ENCODE measurements at places on chromosomes 2 and 18.

DNA sequence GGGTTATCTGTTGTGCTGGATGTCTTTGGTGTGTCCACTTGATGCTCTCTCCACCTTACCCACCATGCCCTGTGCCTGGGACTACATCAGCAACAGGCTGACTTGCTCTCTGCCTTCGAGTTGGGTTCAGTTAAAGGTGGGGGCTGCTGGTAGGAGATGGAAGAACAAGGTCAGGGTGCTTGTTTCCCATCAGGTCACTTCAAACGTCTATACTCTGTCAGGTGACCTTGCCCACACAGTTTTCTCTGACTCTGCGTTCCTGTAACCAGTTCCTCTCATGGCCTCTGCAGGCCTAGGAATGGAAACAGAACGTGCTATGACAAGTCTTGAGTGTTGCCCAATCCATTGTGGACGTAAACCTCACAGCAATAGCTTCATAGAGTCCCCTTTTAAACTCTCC is 38.4 kb upstream of the PAPOLG start:
- DNase-seq: no peak

GRCh38 chr2:16978301-16978700 is 312.7 kb upstream of the CYRIA start:
- no peak for DNase-seq

- DNase-seq: no peak
Measured at GRCh38 chr18:52236131-52236530, 103.9 kb upstream of the DCC start.

DNA sequence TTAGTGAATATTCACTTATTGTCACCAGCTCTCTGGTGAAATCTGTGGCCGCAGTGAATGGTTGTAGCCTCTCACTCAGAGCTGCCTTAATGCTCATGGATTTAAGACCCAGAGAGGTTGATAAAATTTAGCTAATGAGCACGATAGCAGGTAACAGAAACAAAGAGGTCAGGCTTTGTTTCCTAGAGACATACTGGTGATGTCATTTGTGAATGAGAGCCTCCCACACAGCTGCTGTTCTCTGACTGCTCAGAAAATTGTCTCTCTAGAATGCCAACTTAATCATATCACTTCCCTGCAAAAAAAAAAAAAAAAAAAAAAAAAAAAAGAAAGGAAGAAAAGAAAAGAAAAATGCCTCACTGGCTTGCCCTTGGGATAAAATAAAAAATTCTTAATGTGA is 411.7 kb upstream of the MYT1L start:
- DNase-seq: no peak

DNA sequence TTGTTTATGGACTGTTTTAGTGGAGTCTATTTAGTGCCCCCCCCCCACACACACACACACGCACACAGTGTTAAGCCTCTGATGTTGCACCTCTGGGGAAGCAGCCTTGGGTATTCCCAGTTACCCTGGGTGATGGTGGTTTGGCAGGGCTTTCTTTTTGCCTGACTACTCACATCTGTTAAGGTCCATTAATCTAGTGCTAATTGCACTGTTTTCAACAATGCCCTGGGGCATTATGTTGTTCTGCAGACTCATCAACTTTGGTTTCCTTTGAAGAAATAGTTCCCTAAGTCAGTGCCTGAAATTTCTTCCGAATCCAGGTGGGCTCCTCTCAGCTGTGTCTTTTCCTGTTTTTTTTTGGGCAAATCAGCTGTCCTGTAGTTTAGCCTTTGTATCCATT is 34.7 kb downstream of the SPOPL start:
- DNase-seq: no peak

DNA sequence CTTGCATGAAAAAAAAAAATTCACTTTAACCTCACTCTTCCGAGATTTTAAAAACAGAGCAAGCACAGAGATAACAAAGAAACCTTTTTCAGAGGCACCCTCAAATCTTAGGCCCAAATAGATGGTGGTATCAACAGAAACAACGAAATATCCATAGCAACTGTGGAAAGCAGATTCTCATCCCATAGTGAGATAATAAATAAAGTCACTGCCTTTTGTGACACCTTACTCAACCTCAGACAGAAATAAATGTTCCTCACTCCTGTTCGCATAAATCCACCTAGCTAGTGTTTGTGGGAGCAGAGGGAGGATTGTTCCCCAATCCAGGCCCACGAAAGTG is 60.9 kb upstream of the RTN4 start:
- DNase-seq: no peak

GRCh38 chr2:80322311-80322920 is 17.9 kb upstream of the LRRTM1 start:
- DNase-seq: no peak

- no peak for DNase-seq
Measured at GRCh38 chr2:147646818-147647468, 197.9 kb upstream of the ACVR2A start.

DNA sequence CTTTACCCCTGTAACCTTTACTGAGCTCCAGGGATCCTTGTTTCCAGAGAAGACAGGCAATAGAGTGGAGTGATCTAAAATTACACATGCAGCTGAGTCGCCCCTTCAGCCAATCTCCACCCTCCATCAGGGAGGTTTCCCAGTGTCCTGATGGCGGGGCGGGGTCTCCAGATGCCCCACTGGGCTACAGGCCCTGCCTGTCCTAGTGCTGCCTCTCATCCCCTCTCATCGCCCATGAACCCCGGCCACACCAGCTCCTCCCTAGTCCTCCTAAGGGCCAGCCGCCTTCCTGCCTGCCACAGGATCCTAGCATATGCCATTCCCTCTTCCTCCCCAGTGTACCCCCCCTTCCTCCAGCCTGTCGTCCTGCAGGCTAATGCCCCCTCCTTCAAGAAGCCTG is 144.1 kb upstream of the GLI2 start:
- DNase-seq: no peak

DNA sequence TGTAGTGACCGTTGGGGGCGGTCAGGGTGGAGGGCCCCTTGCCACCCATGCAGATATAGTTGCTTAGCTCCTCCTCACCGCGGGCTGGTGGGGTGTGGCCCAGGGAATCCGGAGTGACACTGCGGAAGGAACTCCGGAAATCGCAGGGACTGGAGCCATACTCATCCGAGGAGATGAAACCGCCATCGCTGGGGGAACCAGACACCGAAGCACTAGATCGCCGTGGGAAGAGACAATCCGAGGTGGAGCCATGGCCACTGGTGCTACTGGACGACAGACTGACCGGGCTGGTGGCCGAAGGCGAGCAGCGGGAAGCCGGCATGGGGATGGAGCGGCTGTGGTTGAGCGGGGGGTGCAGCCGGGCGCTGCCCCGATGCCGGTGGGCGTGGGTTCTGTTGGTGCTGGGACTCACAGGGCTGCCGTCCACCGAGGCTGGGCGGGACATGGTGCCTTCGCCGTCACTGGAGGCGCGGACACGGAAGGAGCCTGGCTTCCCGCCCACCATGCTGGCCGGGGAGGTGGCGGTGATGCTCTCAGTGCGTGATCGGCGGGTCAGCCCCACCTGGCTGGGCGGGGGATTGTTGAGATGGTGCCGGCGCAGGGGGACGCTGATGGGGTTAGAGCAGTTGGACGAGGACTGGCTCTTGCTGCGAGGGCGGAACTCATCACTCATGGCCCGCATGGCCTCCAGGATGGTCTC is 2.2 kb downstream of the IRS1 start:
- DNase-seq: no peak

GRCh38 chr2:64482765-64483504 is 29.0 kb downstream of the LGALSL start:
- DNase-seq: peak; percentile 18

DNA sequence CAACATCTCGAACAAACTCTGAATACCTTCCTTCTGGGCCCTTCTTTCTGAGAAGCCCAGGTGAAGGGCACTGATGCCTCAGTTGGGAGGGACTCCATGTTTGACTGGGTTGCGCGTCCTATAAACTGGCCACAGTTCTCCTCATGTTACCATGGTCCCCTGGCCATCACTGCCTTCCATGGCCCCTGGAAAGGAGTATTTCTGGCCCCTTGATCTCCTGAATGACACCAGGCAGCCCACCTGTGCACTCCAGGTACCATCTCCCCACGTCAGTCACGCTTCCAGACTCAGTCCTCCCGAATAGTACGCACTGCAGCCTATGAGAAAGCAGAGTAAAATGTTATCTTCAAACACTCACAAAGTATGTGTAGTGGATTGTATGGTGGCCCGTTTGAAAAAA is 73.9 kb downstream of the ACKR3 start:
- no peak for DNase-seq

- peak; percentile 61 for DNase-seq
Measured at GRCh38 chr2:46650556-46651001, 171.2 kb downstream of the TMEM247 start.

GRCh38 chr2:206740800-206741199 is 22.6 kb upstream of the DYTN start:
- DNase-seq: no peak

- no peak for DNase-seq
Measured at GRCh38 chr2:233453916-233454315, 99.6 kb downstream of the DGKD start.

- DNase-seq: no peak
Measured at GRCh38 chr2:1278861-1279260, 134.4 kb upstream of the TPO start.

GRCh38 chr2:38722271-38723061 is 28.7 kb downstream of the SRSF7 start:
- DNase-seq: no peak

- no peak for DNase-seq
Measured at GRCh38 chr2:12769492-12770105, 52.9 kb downstream of the TRIB2 start.

DNA sequence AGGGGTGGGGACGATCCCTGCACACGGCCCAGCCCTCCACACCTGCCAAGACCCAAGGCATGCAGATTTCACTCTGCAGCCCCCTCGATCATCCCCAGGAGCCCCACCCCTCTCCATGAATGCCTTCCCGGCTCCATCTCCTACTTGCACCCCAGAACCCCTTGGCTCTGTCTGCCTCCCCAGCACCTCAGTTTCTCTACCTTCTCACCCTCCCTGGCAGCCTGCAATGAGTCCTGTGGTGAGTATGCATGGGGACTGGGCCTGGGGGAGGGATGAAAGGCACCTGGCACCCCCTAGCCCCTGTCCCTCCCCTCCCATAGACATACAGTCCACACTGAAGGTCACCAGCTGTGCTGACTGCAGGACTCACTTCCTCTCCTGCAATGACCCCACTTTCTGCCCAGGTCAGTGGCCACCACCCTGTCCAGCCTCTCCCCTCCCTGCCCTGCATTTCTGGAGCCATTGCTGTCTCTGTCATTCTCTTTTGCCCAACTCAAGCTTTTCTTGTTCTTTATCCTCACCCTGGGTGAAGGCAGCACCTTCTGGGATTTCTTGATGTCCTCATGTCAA is 1.0 kb downstream of the TEX51 start:
- DNase-seq: no peak

GRCh38 chr2:159362816-159363251 is 76.3 kb upstream of the WDSUB1 start:
- DNase-seq: no peak

DNA sequence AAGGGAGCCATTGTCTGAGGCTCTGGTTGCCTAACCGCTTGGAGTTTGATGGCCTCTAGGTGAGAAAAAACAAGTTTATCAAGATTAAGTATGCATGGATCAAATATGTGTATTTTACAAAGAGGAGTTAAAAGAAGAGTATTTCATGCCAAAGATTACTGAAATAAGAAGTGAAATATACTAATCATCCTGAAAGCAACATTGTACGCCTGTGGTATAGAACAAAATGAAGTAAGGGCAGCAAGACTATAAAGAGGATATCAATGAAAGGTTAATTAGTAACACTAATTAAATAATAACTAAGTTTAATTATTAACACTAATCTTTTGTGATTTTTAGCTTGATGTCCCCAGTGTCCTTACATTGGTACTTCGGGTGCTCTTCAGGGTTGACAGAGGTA is 276.7 kb downstream of the CALCRL start:
- DNase-seq: no peak

- DNase-seq: no peak
Measured at GRCh38 chr2:219350710-219351221, 18.2 kb upstream of the RESP18 start.

DNA sequence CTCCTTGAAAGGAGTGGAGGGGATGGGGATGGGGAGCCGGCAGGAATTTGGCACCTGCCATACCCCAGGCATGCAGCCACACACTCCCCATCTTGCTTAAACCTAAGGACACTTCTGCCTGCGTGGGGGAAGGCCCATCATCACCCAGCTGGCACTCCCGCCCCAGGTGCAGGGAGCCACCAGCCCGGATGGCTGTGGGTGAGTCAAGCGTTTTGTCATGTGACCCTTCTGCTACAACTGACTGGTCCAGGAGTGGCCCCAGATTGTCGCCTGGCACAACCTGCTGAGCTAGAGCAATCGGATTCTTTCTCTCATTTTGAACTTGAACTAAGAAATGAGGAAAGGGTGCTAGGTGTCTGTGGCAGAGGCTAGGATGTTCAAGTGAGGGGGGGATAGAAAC is 61.3 kb downstream of the TSN start:
- no peak for DNase-seq

DNA sequence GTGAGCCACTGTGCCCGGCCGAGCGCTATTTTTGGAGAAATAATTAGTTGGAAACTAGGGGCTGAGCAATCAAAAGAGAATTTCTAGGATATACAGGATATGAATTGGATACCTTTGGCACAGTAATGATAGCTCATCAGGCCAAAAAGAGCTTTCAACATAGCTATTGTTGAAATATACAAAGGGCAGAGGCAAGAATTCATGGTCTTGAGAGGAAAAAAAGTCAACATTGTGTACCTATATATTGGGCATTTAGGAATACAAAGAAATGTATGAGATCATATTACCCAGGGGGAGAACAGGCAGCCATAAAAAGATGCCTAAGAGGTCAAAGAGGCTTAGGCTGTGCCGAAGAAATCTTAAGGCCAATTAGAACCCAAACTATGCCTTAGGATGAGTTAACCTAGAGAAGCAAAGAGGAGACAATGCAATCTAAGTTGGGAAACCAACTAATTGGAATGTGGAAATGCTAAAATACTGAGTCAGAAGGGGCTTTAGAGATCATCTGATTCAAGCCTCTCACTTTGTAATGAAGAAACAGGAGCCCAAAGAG is 99.0 kb downstream of the RBBP8 start:
- no peak for DNase-seq

GRCh38 chr2:240952496-240953246 is 45.7 kb upstream of the SNED1 start:
- DNase-seq: no peak

DNA sequence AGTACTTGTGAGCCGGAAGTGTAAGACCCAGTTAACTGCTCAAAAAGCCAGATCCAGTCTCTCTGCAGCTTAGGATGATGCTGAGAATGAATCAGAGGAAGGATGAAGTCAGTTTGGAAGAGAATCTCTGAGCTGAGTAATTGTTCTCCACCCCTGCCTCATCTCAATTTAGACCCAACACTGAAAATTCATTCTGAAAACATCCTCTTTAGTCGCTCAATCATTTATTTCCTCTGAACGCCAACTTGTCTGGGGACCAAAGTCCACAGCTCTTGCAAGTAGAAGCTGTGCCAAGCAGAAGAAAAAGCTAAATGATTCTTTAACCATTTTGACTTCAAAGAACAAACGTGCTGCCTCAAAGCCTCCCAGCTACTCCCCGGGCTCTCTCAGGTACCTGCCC is 177.1 kb upstream of the KLHL29 start:
- DNase-seq: no peak

DNA sequence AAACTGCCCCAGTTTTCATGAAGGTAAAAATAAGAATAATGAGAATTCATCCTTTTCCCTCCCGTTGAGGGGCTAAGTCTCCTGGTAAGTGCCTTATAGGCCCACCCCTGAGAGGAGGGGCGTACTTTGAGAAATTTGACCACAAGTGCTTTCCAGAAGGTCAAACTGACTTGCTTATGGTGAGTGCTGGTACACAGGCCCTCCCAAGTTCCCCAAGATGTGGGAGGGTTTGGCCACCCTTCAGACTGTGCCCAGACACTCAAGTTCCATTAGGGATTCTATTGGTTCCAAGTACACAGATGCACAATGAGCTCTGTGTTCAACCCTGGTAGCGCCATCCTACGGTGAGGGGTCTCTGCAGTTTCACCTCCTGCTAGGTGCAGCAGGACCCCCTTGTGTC is 205.1 kb downstream of the CTIF start:
- no peak for DNase-seq

Data from NCI-H187 (cell line).